Fibroblast of lung (primary cell): ENCODE measurements at places on chromosomes 1 and 21.

- no peak overlapping the region for H3K4me3 ChIP-seq
- no peaks in the 10 kb centered on the region for H3K36me3 ChIP-seq
- no peak for DNase-seq
- no peaks in the 10 kb centered on the region for H3K4me1 ChIP-seq
- no peak overlapping the region for H3K27ac ChIP-seq
Observed at GRCh38 chr1:108072776-108073175, 107.8 kb upstream of the VAV3 start.

- no peaks in the 10 kb centered on the region for H3K4me1 ChIP-seq
- no peak overlapping the region for H3K4me3 ChIP-seq
Observed at GRCh38 chr1:15308135-15308534, 61.1 kb downstream of the FHAD1 start.

GRCh38 chr21:45499201-45499750, 43.0 kb downstream of the SLC19A1 start:
- no peaks in the 10 kb centered on the region for H3K4me1 ChIP-seq
- H3K4me3 ChIP-seq, result no peak overlapping the region
- H3K27me3 ChIP-seq, result no peaks in the 10 kb centered on the region
- peaks cover 8% of the 10 kb centered on the region for H3K36me3 ChIP-seq
- no peak for DNase-seq

GRCh38 chr1:12485231-12486058, 132.6 kb downstream of the DHRS3 start:
- no peaks in the 10 kb centered on the region for H3K36me3 ChIP-seq
- DNase-seq, result peak; percentile 55
- H3K27ac ChIP-seq, result no peak overlapping the region
- peaks cover 8% of the 10 kb centered on the region for H3K4me1 ChIP-seq

DNA sequence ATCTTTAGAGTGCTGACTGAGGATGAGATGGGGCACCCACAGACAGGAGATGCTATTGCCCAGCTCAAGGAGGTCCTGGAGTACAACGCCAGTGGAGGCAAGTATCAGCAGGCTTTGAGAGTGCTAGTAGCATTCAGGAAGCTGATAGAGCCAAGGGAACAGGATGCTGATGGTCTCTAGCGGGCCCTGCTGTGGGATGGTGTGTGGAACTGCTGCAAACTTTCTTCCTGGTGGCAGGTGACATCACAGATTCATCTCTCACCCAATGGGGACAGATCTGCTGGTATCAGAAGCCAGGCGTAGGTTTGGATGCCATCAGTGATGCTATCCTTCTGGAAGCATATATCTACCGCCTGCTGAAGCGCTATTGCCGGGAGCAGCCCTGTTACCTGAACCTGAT, 609.8 kb upstream of the NCAM2 start:
- H3K27ac ChIP-seq, result no peak overlapping the region
- no peaks in the 10 kb centered on the region for H3K27me3 ChIP-seq
- no peaks in the 10 kb centered on the region for H3K4me1 ChIP-seq
- no peak overlapping the region for H3K4me3 ChIP-seq
- H3K36me3 ChIP-seq, result no peaks in the 10 kb centered on the region

GRCh38 chr1:225532240-225532944, 104.6 kb upstream of the LBR start:
- no peak overlapping the region for H3K27ac ChIP-seq
- H3K36me3 ChIP-seq, result no peaks in the 10 kb centered on the region
- no peak overlapping the region for H3K4me3 ChIP-seq

DNA sequence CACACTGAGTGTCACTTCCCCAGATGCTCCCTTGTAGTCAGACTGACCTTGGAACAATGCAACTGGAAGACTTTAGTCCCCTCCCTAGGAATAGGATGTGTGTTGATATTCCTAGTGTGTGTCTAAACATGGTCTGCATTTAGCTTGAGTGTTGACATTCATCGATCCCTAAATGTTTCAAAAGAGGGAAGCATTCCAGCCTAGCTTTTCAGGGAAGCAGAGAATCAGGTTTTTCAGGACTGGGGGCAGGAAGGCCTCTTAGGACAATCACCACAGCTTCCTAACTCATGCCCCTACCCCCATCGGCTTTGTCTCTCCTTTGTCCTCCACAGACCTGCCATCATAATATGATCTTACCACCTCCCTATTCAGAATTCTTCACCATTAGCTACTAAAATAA, 43.4 kb downstream of the NMNAT2 start:
- no peak overlapping the region for H3K27ac ChIP-seq
- peaks cover 3% of the 10 kb centered on the region for H3K27me3 ChIP-seq
- no peak for DNase-seq

DNA sequence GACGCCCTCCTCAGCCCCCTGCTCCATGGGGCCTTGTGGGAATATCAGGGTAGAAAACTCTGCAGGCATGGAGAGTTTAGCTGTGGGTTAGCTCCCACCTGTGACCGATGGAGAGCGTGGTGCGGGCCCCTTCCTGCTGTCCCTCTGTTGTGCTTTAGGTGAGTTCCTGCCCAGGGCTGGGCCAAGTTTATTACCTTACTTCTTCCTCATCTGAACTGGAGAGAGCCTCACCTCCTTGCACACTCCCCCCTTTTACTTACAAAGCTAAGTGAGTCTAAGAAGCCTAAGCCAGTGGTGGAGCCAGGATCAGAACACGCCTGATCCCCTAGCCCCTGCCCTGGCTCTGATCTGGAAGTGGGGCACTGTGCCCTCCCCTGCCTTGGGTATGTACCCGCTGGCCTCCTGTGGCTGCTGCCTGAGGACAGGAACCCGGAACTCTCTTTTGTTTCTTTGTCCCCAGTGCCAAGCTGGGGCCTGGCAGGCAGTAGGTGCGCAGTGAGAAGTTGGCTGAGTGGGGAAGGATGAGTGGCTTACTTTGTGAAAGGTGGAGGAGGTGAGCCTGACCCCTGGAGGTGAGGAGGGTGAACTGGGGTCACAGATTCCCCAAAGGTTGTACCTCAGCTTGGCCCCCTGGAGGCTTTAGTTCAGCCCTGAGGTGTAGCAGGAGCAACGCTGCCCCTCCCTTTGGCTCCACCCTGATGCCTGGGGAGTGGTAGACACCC, 32.9 kb downstream of the ARHGEF10L start:
- no peak for DNase-seq
- H3K27ac ChIP-seq, result no peak overlapping the region
- H3K4me1 ChIP-seq, result peaks cover 17% of the 10 kb centered on the region
- H3K27me3 ChIP-seq, result no peaks in the 10 kb centered on the region

GRCh38 chr1:110677526-110677925, 2.8 kb upstream of the KCNA3 start:
- no peaks in the 10 kb centered on the region for H3K36me3 ChIP-seq
- peak; percentile 71 for DNase-seq
- no peak overlapping the region for H3K4me3 ChIP-seq
- no peaks in the 10 kb centered on the region for H3K27me3 ChIP-seq
- no peak overlapping the region for H3K27ac ChIP-seq

- H3K36me3 ChIP-seq, result no peaks in the 10 kb centered on the region
- peak; percentile 41 for DNase-seq
- no peak overlapping the region for H3K27ac ChIP-seq
Observed at GRCh38 chr1:6263716-6264115, 2.8 kb upstream of the GPR153 start.

DNA sequence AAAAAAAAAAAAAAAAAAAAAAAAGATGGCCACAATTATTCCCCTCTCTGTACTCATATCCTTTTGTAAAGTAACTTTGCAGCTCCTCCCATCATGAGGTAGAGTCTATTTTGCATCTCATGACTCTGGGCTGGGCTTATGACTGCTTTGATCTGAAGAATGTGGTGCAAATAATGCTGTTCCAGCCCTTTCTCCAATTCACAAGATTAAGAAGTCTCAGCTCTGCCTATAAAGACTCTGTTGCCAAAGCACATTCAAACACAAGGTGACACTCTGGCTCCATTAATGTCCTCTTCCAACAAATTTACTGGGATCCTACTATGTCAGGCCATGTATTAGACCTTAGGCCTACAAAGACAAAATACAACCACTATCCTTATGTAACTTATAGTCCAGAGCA, 64.8 kb upstream of the PTCH2 start:
- no peaks in the 10 kb centered on the region for H3K27me3 ChIP-seq
- no peak overlapping the region for H3K4me3 ChIP-seq
- DNase-seq, result peak; percentile 20
- no peak overlapping the region for H3K27ac ChIP-seq
- no peaks in the 10 kb centered on the region for H3K36me3 ChIP-seq
- no peaks in the 10 kb centered on the region for H3K4me1 ChIP-seq

DNA sequence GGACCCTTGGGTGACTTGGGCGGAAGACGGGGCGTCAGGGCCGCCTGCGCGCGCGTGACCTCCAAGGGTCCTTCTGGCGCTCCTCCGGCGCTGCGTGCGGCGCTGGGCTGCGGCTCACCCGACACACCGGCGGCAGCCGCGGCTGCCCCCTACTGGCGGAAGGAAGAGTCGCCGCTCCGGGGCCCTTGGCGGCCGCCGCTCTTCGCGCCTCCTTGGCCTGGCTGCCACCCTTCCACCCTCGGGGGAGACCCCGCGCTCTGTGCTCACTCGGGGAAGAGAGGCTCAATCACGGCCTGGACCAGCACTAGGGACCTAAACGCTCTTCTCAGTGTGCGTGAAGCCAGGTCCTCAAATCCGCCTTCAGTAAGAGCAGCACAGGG, 89.7 kb downstream of the DMRTA2 start:
- DNase-seq, result peak; percentile 2
- no peaks in the 10 kb centered on the region for H3K36me3 ChIP-seq
- peak overlapping the region; percentile 52 for H3K4me3 ChIP-seq

DNA sequence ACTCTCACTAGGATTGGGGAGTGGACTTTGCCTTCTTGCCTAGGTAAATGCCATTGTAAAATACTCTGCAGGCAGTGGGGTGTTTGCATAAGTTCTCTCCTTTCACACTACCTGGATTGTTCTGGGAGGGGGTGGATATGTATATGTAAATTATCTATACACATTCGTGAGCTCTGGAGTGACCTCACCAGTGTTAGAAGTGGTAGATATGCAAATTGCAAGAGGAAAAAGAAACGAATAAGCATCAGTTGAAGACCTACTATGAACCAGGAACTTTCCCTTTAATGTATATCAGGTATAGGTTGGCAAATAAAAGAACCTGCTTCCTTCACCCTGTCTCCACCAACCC, 1.5 kb upstream of the ARHGEF11 start:
- DNase-seq, result no peak
- peaks cover 5% of the 10 kb centered on the region for H3K27me3 ChIP-seq
- no peak overlapping the region for H3K4me3 ChIP-seq
- H3K4me1 ChIP-seq, result peaks cover 4% of the 10 kb centered on the region
- no peak overlapping the region for H3K27ac ChIP-seq

GRCh38 chr1:248822148-248823032, 3.3 kb downstream of the SH3BP5L start:
- peak; percentile 40 for DNase-seq
- peak overlapping the region; percentile 98 for H3K27ac ChIP-seq
- H3K4me1 ChIP-seq, result peaks cover 44% of the 10 kb centered on the region

- no peaks in the 10 kb centered on the region for H3K4me1 ChIP-seq
- H3K4me3 ChIP-seq, result no peak overlapping the region
- no peaks in the 10 kb centered on the region for H3K27me3 ChIP-seq
- H3K36me3 ChIP-seq, result no peaks in the 10 kb centered on the region
- DNase-seq, result no peak
- no peak overlapping the region for H3K27ac ChIP-seq
Observed at GRCh38 chr1:181981821-181982220, 79.7 kb downstream of the ZNF648 start.

DNA sequence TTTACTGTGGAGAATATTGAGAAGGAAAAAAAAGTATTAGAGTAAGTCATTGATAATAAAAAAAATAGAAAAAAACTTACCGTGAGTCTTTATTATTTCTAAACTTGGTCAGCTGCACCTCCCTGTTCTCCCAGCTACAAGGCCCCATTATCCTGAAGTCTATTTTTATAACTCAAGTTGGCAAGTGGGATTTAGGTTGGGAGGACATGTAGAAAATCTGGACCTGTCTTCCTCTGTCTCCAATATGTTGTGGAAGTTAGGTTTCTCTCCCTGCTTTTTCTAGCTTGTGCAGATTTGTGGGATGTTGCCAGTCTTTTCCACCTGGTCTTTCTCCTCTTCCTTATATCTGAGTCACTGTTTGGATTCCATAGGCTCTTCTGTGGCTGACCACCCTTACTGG, 361.4 kb downstream of the HLX start:
- no peaks in the 10 kb centered on the region for H3K27me3 ChIP-seq
- DNase-seq, result no peak
- no peak overlapping the region for H3K4me3 ChIP-seq
- H3K4me1 ChIP-seq, result no peaks in the 10 kb centered on the region
- H3K27ac ChIP-seq, result no peak overlapping the region

DNA sequence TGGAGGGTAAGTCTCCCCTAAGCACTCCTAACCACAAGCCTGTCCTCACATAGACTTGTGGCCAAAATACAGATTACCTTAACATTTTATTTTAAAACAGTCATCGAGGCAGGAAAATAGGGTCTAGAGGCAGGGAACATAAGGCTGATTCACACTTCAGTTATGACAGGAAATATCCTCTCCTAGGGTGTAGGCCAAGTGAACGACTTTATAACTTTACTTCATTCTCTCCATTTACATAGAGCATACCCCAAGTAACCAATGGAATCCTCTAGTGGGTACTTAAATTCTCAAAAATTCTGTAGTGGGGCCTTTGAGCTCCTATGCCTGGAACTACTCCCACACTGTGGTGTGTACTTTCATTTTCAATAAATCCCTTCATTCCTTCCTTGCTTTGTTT, 113.0 kb downstream of the WDR3 start:
- H3K36me3 ChIP-seq, result no peaks in the 10 kb centered on the region
- H3K27me3 ChIP-seq, result no peaks in the 10 kb centered on the region
- no peaks in the 10 kb centered on the region for H3K4me1 ChIP-seq
- no peak overlapping the region for H3K27ac ChIP-seq
- DNase-seq, result peak; percentile 22
- no peak overlapping the region for H3K4me3 ChIP-seq

DNA sequence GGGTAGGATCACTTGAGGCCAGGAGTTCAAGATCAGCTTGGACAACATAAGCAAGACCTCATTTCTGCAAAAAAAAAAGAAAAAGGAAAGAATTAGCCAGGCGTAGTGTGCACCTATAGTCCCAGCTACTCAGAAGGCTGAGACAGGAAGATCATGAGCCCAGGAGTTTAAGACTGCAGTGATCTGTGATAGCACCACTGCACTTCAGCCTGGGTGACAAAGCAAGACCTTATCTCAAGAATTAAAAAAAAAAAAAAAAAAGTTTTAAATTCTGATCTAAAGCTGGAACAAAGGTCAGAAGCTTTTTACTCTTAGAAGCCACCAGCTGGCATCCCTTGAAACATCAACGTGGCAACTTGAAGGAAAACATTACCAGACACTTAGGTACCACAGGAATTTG, 45.3 kb downstream of the HENMT1 start:
- no peaks in the 10 kb centered on the region for H3K27me3 ChIP-seq
- no peak for DNase-seq
- no peak overlapping the region for H3K27ac ChIP-seq
- no peaks in the 10 kb centered on the region for H3K4me1 ChIP-seq
- no peak overlapping the region for H3K4me3 ChIP-seq
- H3K36me3 ChIP-seq, result peaks cover 1% of the 10 kb centered on the region

DNA sequence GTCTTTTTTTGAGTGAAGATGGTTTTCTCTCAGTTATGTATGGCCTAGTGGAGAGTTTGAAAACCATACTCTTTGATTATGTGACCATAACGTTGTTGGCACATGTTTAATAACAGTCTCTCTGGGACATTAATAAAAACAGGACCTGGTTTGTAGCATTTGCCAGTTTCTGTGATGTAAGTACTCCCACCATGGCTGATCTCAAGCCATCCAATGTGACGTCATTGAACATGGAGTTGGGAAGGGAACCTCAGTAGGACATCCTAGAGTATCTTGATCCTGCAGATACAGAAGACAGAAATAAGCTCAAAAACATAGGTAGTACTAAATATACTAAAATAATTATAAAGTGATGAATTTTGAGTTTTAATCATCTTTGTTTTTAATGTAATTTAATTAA, 107.0 kb downstream of the ACTL8 start:
- H3K27ac ChIP-seq, result no peak overlapping the region
- no peaks in the 10 kb centered on the region for H3K27me3 ChIP-seq
- no peak overlapping the region for H3K4me3 ChIP-seq
- no peaks in the 10 kb centered on the region for H3K36me3 ChIP-seq
- peaks cover 12% of the 10 kb centered on the region for H3K4me1 ChIP-seq
